Activated T-cell treated with anti-CD3 and anti-CD28 coated beads, Interleukin-2, amount 50 U/mL, for 48 hours (primary cell): ENCODE measurements at places on chromosomes 13 and 19.

DNA sequence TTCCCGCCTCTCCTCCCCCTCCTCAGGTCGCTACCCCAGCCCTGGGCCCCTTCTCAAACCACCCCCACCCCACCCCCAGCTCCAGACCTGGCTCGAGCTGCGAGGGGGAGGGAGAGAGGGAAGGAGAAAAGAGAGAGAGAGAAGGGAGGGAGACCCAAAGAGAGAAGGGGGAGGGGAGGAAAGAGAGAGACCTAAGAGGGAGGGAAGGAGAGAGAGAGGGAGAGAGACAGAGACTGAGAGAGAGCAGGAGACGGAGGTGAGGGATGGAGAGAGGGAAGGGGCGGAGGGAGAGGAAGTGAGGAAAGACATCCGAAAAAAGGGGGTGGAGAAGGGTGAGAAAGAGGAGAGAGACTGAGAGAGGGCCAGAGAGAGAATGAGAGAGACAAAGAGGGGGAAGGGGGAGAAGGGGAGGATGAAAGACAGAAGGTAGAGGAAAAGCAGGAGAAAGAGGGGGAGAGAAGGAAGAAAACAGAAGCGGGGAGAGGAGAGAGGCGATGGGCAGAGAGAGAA is 2.0 kb upstream of the SPACA6 start:
- no peak for DNase-seq

DNA sequence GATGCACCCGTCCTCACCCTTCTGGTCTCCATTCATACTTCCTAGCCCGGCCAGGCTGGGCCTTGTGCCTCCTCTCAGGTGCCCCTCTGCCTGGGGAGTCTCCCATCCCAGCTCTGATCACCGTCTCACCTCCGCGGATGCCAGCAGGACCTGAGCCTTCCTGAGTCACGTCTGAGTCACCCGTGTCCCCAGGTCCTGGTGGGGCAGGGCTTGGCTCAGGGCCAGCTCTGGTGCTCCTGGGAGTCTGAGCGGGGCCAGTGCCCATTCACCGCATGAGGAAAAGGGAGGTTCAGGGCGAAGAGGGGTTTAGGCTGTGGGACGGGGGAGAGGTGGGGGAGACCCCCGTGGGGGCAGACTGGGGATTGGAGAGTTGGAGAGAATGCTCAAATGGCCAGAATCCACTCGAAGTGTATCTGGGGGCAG is 593 bp downstream of the ATP8B3 start:
- peak; percentile 77 for DNase-seq

DNA sequence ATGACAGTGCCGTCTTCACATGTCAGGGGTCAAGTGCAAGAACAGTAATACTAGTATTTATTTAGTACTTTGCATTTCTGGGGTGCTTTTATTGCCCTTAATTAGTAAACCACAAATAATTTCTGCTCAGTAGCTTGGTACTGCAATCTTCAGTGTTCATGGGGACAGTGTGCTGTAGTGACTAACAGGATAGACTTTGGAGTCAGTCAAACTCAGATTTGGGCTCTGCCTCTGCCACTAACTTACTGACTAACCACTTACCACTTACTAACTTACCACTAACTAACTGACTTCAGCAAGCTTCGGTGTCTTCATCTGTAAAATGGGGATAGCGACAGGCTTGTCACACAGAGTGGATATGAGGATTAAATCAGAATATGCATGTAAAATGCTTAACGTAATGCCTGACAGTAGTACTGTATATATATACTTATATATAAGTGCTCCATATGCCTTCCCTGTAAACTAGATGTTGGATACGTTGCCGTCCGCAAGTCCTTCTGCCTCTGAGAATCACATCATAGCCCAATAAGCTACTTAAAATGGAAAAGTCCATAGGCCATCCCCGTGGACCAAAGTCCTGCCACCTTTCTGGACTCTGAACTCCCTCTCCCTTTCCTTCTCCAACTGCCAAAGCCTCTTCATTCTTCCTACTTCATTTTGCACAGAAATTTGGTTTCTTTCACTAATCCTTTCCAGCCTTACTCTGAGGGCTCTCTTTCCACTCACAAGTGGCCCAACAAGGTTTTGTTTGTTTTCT is 158.1 kb downstream of the ZIC5 start:
- DNase-seq, result no peak

- DNase-seq, result no peak
These were observed 256.0 kb upstream of the IRS2 start for GRCh38 chr13:110042253-110042950.

DNA sequence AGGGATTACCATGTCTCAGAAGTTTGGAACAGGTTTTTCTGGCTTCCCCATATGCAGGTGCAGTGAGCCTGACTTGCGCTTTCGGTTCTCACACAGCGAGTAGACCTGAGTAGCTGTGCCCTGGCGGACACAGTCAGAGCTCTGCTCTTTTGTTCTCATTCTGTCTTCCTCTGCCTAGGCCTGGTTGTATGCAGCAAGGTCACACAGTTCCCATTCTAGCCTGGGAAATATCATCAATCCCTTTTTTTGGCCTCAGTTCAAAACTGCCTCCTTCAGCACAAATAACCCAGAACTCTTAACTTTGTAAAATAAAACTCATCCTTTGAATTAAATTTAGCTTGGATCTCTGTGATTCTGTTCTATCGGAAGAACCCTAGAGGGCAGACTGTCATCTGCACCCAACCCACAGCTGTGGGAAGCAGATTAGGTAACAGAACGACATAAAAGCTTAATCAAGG is 10.2 kb downstream of the OXGR1 start:
- DNase-seq, result no peak

DNA sequence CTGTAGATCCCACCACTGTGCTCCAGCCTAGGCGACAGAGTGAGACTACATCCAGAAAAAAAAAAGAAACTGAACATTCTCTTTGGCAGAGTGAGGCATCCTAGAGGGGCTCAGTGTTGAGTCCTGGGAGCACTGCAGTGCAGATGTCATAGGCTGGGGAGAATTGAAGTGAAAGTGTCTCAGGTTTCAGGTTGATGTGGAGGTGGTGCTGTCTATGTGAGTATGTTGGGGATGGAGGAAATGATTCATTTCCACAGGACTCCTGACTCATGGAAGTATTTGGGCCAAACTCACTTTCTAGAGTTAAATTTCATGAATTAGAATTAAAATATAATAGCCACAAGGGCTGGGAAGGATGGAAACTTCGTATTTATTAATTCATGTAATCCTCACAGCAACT is 134.4 kb upstream of the TSC22D1 start:
- peak; percentile 25 for DNase-seq

GRCh38 chr13:20706661-20707060 is 3.2 kb downstream of the IL17D start:
- DNase-seq, result no peak

GRCh38 chr13:95067303-95067702 is 233.9 kb downstream of the ABCC4 start:
- DNase-seq, result no peak

DNA sequence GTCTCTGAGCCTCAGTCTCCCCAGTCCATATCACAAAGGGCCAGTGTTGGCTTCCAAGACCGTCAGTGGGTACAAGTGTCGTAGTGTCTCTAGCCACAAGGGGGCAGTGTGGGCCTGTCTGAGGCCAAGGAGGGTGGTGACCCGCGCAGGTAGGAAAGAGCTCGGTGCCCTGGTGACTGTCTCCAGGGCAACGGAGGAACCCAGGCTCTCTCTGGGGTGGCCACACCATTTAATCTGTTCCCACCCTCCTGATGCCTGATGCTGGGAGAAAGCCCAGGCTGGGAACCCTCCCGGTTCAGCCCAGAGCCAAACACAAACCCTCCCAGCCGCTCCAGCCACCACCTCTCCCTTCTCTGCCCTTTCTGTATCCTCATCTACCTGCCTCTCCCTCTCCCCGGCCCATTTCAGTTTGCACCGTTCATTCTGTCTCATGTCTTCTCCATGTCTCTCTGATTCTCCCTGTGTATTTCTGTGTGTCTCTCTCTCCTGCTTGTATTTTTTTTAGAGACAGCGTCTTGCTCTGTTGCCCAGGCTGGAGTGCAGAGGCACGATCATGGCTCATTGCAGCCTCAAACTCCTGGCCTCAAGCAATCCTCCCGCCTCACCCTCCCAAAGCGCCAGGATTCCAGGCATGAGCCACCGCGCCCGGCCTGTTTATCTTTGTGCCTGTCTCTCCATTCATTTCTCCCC is 17.5 kb upstream of the MEIS3 start:
- DNase-seq, result peak; percentile 90

DNA sequence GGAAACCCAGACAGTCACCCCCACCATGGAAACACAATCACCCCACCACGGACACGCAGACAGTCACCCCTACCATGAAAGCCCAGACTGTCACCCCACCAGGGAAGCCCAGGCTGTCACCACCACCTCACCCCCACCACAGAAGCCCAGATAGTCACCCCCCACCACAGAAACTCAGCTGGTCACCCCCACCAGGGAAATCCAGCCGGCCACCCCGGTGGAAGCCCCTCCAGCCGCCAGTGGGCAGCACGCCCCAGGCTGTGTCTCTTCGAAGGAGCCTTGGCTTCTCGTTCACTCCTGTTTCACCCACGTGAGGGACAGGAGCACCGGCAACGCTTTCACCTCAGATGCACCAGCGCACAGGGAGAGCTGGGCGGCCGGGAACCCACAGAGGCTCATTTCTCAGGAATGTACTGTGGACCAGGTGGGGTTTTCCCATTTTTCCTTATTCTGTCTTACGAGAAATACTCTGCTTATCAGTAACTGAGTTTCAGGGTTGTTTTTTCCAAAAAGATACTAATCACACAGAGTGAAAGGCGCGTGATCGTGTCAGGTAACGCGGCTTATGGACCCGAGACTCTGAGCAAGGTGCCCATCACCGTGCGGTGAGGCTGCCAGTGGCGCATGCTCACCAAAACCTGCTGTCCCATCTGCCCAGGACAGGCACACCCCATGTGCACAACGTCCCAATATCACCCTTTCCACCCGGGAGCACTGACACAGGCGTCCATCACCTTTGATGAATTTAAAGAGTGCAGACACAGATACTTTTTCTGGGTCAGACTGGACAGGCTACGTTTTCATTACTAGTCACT is 28.0 kb downstream of the CARS2 start:
- DNase-seq, result no peak

- no peak for DNase-seq
These were observed 61.8 kb downstream of the OLFM4 start for GRCh38 chr13:53090461-53090860.

GRCh38 chr13:98407575-98407974 is 169.3 kb downstream of the STK24 start:
- no peak for DNase-seq

- no peak for DNase-seq
These were observed 266.7 kb downstream of the ZNF536 start for GRCh38 chr19:30638889-30639288.

DNA sequence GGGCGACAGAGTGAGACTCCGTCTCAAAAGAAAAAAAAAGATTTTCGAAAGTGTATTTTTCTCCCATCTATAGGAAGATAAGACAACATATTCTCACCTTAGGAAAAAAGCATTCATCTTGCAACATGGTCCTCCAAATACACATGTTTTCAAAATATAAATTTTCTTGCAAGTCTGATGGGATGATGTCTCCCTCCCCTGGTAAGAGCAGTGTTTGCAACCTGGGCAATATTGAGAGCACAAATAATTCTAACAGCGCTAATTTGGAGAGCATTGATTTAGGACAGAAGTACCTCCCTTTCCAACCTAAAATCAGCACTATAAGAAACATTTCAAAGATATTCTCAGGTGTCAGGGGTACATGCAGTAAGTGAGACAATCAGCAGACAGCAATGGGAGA is 61.0 kb upstream of the SHISA2 start:
- no peak for DNase-seq

- no peak for DNase-seq
These were observed 4.7 kb upstream of the UQCRFS1 start for GRCh38 chr19:29217616-29218015.
